ENCODE measurements at places on chromosomes 7 and 10.

- H3K4me3 ChIP-seq = no peak overlapping the region
- no peak overlapping the region for H3K27ac ChIP-seq
- H3K4me1 ChIP-seq = peaks cover 18% of the 10 kb centered on the region
Observed at GRCh38 chr10:79344502-79345195, 2.6 kb upstream of the PPIF start.

DNA sequence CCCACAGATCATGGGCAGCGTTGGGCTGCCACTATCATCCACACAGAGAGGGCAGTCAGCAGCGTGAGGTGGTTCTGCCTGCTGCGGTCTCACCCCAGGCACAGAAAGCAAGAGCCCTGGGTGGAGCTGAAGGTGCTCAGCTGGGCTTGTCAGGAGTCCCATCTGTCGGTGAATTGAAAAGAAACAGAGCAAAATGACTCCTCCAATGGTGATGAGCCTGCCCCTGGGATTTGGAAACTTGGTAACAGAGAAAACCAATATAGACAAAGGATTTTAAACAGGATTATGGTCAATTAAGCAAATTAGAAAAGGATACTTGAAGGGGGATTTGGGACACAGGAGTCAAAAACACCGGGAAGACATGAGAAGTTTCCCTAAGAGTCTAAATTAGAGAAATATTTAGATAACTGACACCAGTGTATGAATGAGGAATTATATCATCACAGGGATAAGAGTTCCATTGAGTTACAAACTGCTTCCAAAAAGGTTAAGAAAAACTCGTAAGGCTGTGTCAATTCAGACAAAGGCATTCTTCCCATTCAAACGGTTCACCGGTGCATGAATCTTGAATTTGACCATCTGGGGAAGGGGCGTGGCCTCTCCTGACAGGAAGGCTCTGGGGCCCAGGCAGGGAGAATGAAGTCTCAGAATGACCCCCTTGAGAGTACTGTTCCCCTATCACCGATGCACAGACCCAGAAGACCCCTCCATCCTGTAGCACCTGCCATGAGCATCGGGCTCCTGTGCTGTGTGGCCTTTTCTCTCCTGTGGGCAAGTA is 70.0 kb upstream of the PRSS58 start:
- H3K36me3 ChIP-seq = no peaks in the 10 kb centered on the region
- no peak overlapping the region for H3K27ac ChIP-seq
- H3K4me3 ChIP-seq = no peak overlapping the region
- H3K4me1 ChIP-seq = no peaks in the 10 kb centered on the region
- no peak for DNase-seq

DNA sequence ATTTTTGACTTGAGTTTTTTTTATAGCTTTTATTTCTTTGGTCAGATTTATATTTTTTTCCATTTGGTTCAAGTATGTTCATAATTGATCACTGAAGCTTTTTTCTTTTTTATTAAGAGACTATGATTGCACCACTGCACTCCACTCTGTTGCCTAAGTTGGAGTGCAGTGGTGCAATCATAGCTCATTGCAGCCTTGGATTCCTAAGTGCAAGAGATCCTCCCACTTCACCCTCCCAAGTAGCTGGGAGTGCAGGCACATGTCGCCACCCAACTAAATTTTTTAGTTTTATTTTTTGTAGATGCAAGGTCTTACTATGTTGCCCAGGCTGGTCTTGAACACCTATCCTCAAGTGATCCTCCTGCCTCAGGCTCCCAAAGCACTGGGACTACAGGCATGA is 97.7 kb upstream of the KIF5B start:
- H3K36me3 ChIP-seq = no peaks in the 10 kb centered on the region
- H3K4me3 ChIP-seq = no peak overlapping the region
- no peak overlapping the region for H3K27ac ChIP-seq
- H3K27me3 ChIP-seq = no peaks in the 10 kb centered on the region
- DNase-seq = no peak

DNA sequence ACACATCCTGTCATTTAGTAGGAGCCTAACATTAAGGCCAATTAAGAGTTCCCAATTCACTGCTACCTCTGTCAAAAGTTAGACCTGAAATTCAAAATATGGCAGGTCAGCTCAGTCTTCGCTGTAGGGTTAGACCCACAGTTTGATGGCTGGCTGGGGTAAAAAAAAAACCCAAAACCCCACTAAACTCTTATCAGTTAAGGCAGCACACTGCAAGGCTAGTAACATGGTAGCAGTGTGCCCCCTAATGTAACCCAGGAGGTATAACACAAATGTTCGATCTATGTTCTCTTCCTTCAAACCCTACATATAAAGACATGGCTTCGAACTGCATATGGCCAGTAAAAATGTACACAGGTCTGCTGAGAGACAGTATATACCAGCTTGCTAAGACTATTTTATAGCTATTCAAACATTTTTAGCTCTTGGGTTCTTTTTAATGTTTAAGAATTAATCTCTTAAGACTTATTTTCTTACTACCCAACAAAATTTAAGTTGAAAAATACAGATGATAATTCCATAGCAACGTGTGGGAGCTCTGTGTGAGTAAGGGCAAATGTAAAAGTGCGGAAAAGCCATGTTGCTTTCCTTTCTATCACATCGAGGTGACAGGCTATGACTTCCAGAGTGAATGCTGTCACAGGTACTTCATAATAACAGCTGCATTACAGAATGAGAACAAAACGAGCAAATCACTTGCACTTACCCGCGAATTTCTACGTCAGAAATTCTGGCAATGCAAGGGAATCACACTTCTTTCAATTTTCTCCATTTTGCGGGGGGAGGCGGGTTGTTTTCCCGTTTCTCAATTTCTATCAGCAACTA is 168.4 kb upstream of the IMMP2L start:
- H3K27me3 ChIP-seq = no peaks in the 10 kb centered on the region
- no peak for DNase-seq
- peaks cover 7% of the 10 kb centered on the region for H3K4me1 ChIP-seq
- no peak overlapping the region for H3K27ac ChIP-seq
- no peaks in the 10 kb centered on the region for H3K36me3 ChIP-seq

DNA sequence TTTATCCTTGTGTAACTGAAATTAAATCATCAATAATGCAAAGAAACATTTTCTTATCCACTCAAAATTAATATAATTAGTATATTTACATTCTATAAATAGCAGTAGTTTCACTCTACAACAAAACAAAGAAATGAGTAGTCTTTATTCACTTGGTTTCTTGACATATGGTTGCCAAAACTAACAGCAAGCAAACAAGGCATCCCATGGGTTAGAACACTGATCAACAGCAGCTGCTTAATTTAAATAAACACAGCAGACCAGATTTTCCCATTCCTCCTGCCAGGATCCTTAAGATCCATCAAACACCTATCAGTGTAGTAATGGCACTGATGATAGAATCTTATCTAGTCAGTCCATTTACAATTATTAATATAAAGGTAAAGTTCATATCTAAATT is 22.1 kb downstream of the NCAPG2 start:
- no peaks in the 10 kb centered on the region for H3K4me1 ChIP-seq
- no peaks in the 10 kb centered on the region for H3K36me3 ChIP-seq
- DNase-seq = no peak
- no peak overlapping the region for H3K27ac ChIP-seq

DNA sequence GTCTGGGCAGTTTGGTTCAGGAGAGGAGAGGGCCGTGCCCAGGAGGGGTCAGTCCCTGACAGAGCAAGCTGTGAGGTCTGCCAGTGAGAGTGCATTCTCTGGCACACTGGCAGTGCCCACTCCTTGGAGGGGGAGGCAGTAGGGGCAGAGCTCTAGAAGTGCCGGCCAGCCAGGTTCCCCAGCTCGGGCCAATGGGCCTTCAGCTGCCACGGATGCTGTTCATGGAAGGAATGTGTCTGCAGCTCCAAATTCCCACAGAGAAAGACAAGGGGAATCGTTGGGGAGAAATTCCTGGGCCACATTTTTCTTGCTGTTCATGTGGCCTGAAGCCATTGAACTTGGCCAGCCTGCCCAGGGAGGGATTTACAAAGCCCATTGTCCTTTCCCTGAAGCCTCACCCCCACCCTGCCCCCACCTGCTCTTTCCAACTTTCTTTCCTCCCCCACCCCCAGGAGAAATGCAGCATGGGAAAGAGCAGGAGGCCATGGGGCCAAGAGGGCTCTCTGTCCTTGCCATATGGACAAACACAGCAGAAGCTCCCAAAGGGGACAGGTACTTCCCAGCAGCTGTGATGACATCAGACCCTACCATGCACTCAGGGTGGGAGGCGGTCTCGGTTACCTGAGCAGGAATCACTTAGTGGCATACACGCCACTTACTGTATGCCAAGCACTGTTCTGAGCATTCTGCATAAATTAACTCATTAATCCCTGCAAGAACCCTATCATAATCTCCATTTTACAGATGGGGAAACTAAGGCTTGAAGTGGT is 70.7 kb downstream of the ARHGAP22 start:
- H3K27me3 ChIP-seq = no peaks in the 10 kb centered on the region
- H3K27ac ChIP-seq = no peak overlapping the region
- H3K4me3 ChIP-seq = no peak overlapping the region
- no peaks in the 10 kb centered on the region for H3K36me3 ChIP-seq

GRCh38 chr7:15199482-15199881 is 296.9 kb upstream of the DGKB start:
- no peaks in the 10 kb centered on the region for H3K36me3 ChIP-seq
- H3K4me3 ChIP-seq = no peak overlapping the region
- H3K27ac ChIP-seq = no peak overlapping the region
- DNase-seq = no peak
- no peaks in the 10 kb centered on the region for H3K4me1 ChIP-seq
- H3K27me3 ChIP-seq = no peaks in the 10 kb centered on the region

GRCh38 chr10:76043261-76043660 is 611.8 kb downstream of the LRMDA start:
- no peaks in the 10 kb centered on the region for H3K36me3 ChIP-seq
- no peaks in the 10 kb centered on the region for H3K4me1 ChIP-seq
- no peak for DNase-seq
- no peaks in the 10 kb centered on the region for H3K27me3 ChIP-seq
- H3K27ac ChIP-seq = no peak overlapping the region

- peak overlapping the region; percentile 65 for H3K4me3 ChIP-seq
- H3K27me3 ChIP-seq = no peaks in the 10 kb centered on the region
- H3K4me1 ChIP-seq = peaks cover 16% of the 10 kb centered on the region
- no peaks in the 10 kb centered on the region for H3K36me3 ChIP-seq
- peak; percentile 49 for DNase-seq
Observed at GRCh38 chr10:63628526-63629362, 107.5 kb downstream of the REEP3 start.

DNA sequence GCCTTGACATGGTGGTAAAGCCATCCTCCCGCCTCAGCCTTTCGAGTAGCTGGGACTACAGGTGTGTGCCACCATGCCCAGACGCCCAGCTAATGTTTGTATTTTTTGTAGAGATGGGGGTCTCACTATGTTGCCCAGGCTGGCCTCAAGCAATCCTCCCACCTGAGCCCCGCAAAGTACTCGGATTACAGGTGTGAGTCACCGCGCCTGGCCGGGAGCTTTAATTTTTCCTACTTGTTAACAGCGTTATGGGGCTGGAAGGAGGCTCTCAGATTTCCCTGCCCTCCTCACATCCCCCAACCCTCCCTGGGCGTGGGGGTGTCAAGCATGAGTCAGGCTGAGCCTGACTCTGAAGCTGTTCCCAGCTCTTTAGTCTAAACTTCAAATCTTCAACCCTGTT is 8.3 kb downstream of the ALKBH4 start:
- no peaks in the 10 kb centered on the region for H3K4me1 ChIP-seq
- no peak for DNase-seq
- H3K27ac ChIP-seq = no peak overlapping the region
- H3K36me3 ChIP-seq = peaks cover 42% of the 10 kb centered on the region
